ENCODE measurements at places on chromosomes 7 and 10.

- DNase-seq, result no peak
- H3K36me3 ChIP-seq, result no peaks in the 10 kb centered on the region
- no peaks in the 10 kb centered on the region for H3K27me3 ChIP-seq
- H3K4me1 ChIP-seq, result no peaks in the 10 kb centered on the region
- H3K27ac ChIP-seq, result no peak overlapping the region
Observed at GRCh38 chr10:33680036-33680435, 345.6 kb upstream of the NRP1 start.

GRCh38 chr7:95601316-95601715 is 5.0 kb upstream of the PDK4 start:
- no peak for DNase-seq
- H3K4me3 ChIP-seq, result no peak overlapping the region
- no peaks in the 10 kb centered on the region for H3K4me1 ChIP-seq
- no peaks in the 10 kb centered on the region for H3K27me3 ChIP-seq
- no peaks in the 10 kb centered on the region for H3K36me3 ChIP-seq

DNA sequence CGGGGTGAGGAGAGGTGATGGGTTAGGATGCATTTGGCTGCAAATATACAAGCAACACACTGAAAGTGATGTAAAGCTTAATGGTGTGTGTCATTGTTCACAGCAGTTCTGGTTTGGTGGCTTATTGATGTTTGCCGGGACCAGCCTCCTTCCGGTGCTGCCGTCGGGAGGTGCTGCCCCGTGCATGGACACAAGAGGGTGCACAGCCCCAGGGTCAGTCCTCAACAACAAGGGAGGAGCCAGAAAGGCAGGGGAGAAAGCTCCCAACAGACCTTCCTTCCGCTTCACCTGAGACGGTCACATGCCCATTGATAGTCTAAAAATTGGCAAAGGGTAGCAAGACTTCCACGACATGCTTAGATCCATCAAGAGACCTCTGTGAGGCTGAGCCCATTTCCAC is 9.5 kb downstream of the RNF32 start:
- peak; percentile 45 for DNase-seq
- H3K4me3 ChIP-seq, result no peak overlapping the region
- no peaks in the 10 kb centered on the region for H3K27me3 ChIP-seq
- H3K27ac ChIP-seq, result no peak overlapping the region

DNA sequence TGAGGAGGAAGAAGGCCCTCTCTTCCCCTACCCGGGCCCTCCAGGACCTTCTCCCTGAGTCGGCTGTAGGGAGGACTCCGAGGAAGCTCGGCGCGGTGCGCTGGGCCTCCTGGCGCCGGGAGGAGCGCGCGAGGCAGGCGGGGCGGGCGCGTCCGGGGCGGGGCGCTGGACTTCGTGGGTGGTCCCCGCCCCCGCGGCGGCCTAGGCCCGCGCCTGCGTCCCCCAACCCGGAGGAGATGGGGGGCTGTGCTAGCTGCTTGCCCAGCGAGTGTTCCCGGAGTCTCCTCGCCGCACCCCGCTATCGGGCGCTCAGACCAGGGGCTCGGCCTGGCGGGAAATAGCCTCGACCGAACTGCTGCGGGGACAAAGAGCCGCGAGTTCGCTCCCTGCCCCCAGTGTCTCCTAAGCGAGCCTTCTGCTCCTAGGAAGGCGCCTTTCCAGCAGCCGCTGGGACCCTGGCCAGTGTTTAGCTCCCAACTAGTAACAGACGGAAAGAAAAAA is 19.2 kb upstream of the SMO start:
- H3K27me3 ChIP-seq, result no peaks in the 10 kb centered on the region
- peak; percentile 66 for DNase-seq
- H3K4me1 ChIP-seq, result no peaks in the 10 kb centered on the region
- H3K27ac ChIP-seq, result no peak overlapping the region
- no peaks in the 10 kb centered on the region for H3K36me3 ChIP-seq
- H3K4me3 ChIP-seq, result peak overlapping the region; percentile 42
